NCI-H2107 (cell line): ENCODE measurements at places on chromosomes 12 and 14.

DNA sequence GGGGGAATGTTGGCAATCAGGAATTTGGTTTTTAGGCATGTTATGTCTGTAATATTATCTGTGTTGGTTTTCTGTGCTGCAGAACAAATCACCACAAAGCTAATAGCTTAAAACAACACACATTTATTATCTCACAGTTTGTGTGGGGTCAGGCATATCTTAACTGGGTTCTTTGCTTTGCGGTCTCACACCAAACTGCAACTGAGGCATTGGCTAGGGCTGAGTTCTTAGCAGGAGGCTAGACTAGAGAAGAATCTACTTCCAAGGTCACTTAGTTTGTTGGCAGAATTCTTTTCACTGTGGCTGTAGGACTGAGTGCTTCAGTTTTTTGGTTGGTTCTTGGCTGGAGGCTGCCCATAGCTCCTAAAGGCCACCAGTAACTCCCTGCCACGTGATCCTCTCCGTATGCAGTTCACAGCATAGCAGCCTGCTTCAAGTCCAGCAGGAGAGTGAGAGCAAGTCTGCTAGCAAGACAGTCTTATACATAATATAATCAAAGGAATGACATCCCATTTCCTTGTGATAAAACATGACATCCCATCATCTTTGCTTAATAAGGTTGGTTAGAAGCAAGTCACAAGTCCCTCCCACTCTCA, 21.6 kb downstream of the ATF1 start:
- DNase-seq, result no peak

GRCh38 chr14:103026988-103027387, 30.4 kb downstream of the CDC42BPB start:
- DNase-seq, result no peak

- DNase-seq, result peak; percentile 72
Measured at GRCh38 chr14:103606963-103607668, 21.9 kb upstream of the KLC1 start.

DNA sequence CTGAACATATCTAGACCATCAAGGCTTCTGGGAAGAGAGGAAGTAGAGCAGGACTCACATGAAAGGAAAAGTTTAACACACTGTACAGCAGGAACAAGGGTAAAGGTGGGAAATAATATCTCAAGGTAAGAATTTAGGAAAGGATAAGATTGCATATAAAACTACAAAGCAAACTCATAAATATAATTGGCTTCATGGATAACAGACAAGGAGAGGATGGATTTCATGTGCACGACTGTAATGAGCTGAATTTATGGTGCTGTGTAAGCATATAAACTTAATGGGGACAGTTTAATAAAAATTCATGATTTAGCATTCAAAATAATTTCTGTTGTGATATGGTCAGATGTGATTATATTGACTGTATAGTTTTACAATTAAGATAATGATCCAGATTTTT, 298.0 kb downstream of the GXYLT1 start:
- no peak for DNase-seq

GRCh38 chr12:14290951-14291350, 74.5 kb upstream of the ATF7IP start:
- no peak for DNase-seq

GRCh38 chr12:34390846-34391700, 368.8 kb downstream of the ALG10 start:
- no peak for DNase-seq

DNA sequence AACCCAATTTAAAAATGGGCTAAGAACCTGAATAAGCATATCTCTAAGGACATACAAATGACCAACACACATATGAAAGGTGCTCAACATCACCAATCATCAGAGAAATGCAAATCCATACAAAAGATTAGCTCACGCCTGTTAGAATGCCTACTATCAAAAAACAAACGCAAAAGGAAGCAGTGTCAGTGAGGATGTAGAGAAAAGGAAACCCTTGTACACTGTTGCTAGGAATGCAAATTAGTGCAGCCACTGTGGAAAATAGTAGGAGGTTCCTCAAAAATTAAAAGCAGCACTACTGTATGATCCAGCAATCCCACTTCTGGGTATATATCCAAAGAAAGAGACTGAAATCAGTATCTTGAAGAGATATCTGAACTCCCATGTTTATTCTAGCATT, 133.0 kb downstream of the CPNE8 start:
- no peak for DNase-seq

DNA sequence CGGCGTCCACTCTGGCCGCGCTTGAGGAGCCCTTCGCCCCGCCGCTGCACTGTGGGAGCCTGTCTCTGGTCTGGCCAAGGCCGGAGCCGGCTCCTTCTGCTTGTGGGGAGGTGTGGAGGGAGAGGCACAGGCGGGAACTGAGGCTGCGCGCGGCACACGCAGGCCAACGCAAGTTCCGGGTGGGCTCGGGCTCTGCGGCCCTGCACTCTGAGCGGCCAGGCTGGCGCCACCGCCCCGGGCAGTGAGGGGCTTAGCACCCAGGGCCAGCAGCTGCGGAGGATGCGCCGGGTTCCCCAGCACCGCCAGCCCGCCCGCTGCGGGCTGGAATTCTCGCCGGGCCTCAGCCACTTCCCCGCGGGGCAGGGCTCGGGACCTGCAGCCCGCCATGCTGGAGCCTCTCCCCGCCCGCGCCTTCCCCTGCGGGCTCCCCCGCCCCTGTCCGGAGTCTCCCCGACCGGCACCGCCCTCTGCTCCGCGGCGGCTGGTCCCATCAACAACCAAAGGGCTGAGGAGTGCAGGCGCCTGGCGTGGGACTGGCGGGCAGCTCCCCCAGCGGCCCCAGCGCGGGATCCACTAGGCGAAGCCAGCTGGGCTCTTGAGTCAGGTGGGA, 921.2 kb upstream of the FOXG1 start:
- DNase-seq, result no peak

DNA sequence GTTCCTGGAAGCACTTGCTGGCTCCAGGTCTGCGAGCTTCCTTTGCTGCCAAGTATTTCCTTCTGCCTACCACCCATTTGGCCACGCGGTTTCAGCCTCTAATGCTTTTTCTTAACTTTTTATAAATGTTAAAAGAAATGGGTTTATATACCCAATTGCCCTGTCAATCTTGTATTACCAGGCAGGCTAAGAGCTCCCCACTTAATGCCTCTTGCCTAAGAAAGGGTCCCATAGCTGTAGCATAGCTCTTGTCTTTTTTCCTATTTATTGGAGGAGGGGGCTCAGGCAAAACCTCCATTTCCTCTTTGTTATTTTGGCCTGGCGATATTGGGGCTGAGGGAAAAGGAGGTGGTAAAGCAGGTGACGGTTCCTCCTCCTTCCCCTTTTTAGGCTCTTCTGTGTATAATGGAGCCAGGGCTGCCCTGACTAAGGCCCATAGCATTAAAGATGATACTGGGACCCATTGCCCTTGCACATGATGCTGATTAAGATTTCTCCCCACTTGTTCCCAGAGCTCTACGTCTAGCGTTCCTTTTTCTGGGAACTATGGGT, 21.6 kb upstream of the BLTP3B start:
- DNase-seq, result no peak

DNA sequence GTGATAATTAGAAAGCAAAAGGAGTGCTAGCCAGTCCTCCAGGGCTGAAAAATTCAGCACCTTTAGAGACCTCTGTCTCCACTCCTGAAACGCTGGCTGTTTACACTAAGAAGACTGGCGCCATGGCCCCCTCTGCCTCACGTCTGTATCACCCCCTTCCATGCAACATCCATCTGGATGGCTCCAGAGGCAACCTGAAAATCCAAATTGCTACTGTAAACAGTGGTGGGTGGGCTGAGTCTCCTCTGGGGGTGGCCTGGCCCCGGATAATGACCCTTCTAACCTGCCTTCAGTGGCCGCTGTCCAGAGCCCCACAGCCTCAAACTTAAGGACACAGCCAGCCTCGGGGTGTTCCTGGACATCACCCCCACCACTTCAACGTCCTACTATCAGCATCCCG, 1.4 kb downstream of the PRKD1 start:
- DNase-seq, result no peak

GRCh38 chr12:29731591-29731990, 52.2 kb downstream of the TMTC1 start:
- DNase-seq, result no peak
